Right renal cortex interstitium (tissue), 3 donors: ENCODE measurements at places on chromosomes 12 and 14. TPM values are rescaled to one million over a fixed set of nuclear protein-coding genes. Genes with fewer than 3 reads are reported as not detected.

The CD69 gene
- 3.8 TPM for polyA plus RNA-seq

The ZNF84 gene
- 77.4 TPM for polyA plus RNA-seq

The SYCP3 gene
- 0.64 TPM for polyA plus RNA-seq

The SERPINA10 gene
- 0.24 TPM for polyA plus RNA-seq

The SRRM4 gene
- polyA plus RNA-seq: not detected

The ZDHHC22 gene
- 0.35 TPM for polyA plus RNA-seq

The PTCSC3 gene
- polyA plus RNA-seq: 0.43 TPM

The PRIMA1 gene
- 1.1 TPM for polyA plus RNA-seq

The FOXN4 gene
- polyA plus RNA-seq: 1.8 TPM

The OTUB2 gene
- polyA plus RNA-seq: 5.0 TPM

The NUDT14 gene
- polyA plus RNA-seq: 21.0 TPM

The ATF1 gene
- polyA plus RNA-seq: 48.4 TPM

The TNFAIP2 gene
- 23.1 TPM for polyA plus RNA-seq

The GPRC5A gene
- 7.6 TPM for polyA plus RNA-seq

The IRF9 gene
- 57.5 TPM for polyA plus RNA-seq

The MOK gene
- polyA plus RNA-seq: 24.8 TPM

The NPC2 gene
- polyA plus RNA-seq: 385 TPM

The CLEC4D gene
- 0.55 TPM for polyA plus RNA-seq

The SERPINA3 gene
- polyA plus RNA-seq: 0.40 TPM

The RDH5 gene
- polyA plus RNA-seq: 18.2 TPM

The RASAL1 gene
- 8.3 TPM for polyA plus RNA-seq

The MYF5 gene
- polyA plus RNA-seq: not detected

The TTLL5 gene
- 35.1 TPM for polyA plus RNA-seq

The AMIGO2 gene
- polyA plus RNA-seq: 59.3 TPM

The ACOT4 gene
- polyA plus RNA-seq: 4.6 TPM
